Esophagus mucosa (tissue), 1 donor: ENCODE measurements at places on chromosomes 5 and 9. TPM values are rescaled to one million over a fixed set of nuclear protein-coding genes. Genes with fewer than 3 reads are reported as not detected.

DNA sequence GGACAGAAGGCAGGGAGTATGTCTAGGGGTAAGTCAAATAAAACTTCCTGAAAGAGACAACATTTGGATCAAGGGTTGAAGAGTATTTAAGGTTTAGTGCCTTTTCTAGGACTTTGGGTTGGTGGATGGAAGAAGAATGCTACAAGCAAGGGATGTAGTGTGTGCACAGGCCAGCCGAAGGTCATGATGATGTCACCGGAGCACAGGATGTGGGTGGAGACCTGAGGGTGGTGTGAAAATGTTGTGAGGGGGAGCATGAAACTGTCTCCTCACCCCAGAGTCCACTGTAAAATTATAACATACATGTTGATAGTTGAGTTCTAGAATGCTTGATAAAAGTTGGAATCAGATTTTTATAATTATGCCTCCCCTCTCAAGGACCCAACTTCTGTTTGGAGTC, 553.3 kb upstream of the SGCD start:
- no peak for ATAC-seq

DNA sequence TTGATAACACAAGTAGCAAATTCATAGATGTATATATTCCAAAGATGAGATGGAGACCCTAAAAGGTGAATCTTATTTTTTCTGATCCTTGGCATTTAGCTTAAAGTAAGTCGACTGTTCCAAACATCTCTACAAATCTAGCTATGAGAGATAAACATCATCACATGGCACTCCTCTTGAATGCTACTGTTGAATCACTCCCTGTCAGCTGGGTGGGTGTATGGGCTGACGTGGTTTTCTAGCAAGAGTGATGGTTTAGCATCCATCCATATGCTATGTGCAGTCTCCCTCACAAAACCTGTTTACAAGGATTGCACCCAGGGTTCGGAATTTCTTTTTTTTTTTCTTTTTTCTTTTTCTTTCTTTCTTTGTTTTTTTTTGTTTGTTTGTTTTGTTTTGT, 13.8 kb downstream of the ACO1 start:
- ATAC-seq: no peak

DNA sequence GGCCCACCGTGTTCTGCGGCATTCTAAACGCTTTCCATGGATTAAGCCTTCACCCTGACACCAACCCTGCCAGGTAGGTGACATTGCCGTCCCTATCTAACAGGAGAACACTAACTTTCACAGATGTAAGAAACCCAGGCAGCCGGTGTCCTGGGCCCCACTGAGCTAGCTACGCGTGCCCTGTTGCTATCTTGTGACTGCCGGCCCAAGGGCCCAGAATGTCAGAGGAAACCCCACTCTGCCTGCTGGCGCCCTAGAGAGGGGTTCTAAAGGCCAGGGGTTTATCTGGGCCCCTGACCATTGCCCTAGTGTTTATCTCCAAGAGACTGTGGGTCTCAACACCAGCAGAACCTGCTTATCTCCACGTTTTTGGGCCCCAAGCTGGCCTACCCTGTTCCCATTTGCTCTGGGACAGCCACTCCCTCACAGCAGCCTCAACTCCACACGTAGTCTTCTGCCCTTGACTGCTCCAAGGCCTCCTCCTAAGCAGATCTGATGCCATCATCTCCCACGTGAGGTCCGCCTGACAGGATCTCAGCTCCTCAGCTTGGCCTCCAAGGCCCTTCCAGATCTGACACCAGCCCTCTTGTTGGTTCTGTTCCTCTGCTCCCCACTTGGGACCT, 18.1 kb upstream of the ZBTB34 start:
- ATAC-seq: no peak

GRCh38 chr5:96657068-96657467, 5.1 kb upstream of the CAST start:
- ATAC-seq: peak; percentile 71

DNA sequence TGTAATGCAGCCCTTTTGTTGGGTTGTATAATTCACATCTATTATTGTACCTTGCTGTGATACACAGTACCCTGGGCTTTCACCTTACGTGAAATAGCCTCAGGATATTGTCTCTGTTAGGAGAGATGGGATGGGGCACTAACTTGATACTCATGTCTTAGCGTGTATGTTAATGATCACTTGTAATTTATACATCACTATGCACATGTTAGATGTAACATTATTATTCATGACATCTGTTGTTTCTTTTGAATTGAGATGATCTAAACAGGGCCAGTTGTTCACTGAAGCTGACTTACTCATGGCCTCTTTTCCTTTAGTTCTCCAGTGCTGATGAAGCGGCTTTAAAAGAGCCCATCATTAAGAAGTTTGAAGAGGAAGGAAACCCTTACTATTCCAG, 65.2 kb downstream of the MCCC2 start:
- ATAC-seq: no peak

- ATAC-seq: no peak
These were observed 145.2 kb downstream of the MAST4 start for GRCh38 chr5:66741394-66741793.

GRCh38 chr5:133531178-133531577, 81.2 kb downstream of the FSTL4 start:
- no peak for ATAC-seq

- no peak for ATAC-seq
These were observed 212.3 kb upstream of the RORB start for GRCh38 chr9:74284581-74285450.

DNA sequence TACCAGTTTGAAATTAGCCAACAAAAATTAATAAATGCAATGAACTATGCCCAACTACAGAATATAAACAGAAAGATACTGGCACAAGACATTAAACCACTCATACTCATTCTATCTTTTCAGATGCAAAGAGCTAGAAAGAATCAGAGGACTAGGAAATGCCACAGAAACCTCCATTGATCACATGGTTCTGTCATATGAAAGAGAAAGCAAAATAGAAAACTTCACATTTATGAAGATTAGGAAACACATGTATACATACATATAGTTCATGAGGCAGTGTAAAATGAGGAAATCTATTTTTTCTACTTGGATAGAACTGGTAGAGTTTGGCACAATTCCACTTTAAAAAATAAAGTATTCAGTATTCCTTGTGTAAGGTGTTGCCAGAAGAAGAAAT, 275.1 kb upstream of the PTGER4 start:
- ATAC-seq: no peak

DNA sequence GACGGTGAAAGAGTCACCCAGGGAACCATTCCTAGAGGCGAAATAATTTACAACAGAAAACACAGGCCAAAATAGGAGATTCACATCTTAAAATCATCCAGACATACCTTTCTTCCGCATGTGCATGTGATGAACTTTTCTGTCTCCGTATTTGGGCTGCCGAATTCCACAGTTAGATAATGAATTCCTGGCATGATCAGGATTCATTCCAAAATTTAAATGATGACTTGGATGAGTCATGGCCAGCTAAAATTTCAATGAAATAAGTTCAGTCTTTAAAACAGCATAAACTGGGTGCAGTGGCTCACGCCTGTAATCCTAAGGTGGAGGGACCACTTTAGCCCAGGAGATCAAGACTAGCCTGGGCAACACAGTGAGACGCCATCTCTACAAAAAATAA, 82.7 kb downstream of the DROSHA start:
- no peak for ATAC-seq

- ATAC-seq: no peak
These were observed 77.0 kb downstream of the DCP2 start for GRCh38 chr5:113053511-113053995.

- no peak for ATAC-seq
These were observed 21.5 kb downstream of the OLFM1 start for GRCh38 chr9:135108831-135109510.

- ATAC-seq: no peak
These were observed 174.1 kb upstream of the RFX3 start for GRCh38 chr9:3699883-3700282.

DNA sequence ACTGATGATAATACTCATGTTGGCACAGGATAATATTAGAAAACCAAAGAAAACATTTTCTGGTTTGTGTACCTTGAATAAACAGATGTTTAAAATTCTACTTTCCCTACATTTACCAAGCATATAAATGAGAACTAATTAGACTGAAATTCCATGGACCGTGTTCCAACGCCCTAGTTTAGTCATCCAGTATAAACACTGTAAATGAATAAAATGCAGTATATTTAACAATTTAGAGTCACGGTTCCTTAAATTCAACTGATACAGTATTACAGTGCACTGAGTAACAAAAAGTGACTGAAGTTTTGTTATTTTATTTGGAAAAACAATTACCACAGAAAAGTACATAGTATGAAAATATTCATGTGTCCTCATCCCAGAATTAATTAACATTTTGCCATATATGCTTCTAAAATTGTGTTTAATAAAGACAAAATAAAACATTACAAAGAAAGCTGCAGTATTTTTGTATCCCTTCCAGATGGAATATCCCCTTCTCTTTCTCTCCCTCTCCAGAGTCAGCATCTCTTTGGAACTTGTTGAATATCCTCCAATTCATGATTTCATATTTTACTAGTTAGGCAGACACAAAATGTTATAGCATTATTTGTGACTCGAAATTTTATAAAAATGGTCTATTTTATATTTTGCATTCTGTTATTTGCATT, 112.5 kb downstream of the HMHB1 start:
- no peak for ATAC-seq

GRCh38 chr9:130893341-130894101, 3.1 kb downstream of the QRFP start:
- peak; percentile 76 for ATAC-seq

GRCh38 chr9:24045150-24045549, 219.1 kb upstream of the ELAVL2 start:
- ATAC-seq: no peak

GRCh38 chr5:19534751-19535150, 453.2 kb downstream of the CDH18 start:
- ATAC-seq: peak; percentile 65

GRCh38 chr5:146722361-146722779, 156.2 kb downstream of the PPP2R2B start:
- ATAC-seq: peak; percentile 63

RIOK2 gene
- 14.7 TPM for total RNA-seq

AHRR gene
- 1.1 TPM for total RNA-seq

OR13C4 gene
- total RNA-seq: not detected

GNA14 gene
- 0.60 TPM for total RNA-seq

RASEF gene
- 8.1 TPM for total RNA-seq

UBE2D2 gene
- 119 TPM for total RNA-seq

PCA3 gene
- not detected for total RNA-seq

NDUFS6 gene
- total RNA-seq: 30.7 TPM

FXN gene
- total RNA-seq: 7.8 TPM

PCDHB4 gene
- 0.52 TPM for total RNA-seq

C8G gene
- total RNA-seq: not detected
